ENCODE measurements at places on chromosomes 5 and 9.

- no peak for DNase-seq
Measured at GRCh38 chr5:54470128-54470527, 14.6 kb downstream of the HSPB3 start.

DNA sequence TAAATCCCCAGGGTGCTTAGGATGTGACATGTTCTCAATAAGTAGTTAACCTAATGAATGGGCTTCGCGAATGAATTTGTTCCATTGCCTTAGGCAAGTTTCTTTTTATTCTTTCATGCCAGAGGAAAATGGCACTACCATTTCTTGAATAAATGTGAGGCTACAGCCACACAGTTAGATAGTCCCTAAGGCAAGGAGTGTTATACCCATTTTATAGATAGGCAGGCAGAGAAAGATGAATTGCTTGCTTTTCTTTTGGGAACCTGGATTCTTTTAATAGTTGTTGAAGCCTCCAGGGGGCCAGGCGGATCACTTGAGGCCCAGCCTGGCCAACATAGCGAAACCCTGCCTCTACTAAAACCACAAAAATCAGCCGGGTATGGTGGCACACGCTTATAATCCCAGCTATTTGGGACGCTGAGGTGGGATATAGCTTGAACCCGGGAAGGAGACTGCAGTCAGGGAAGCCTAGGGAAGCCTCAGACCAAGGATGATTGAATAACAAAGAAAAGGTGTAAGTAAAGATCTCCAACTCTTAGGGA, 943 bp downstream of the NOP16 start:
- no peak for DNase-seq

DNA sequence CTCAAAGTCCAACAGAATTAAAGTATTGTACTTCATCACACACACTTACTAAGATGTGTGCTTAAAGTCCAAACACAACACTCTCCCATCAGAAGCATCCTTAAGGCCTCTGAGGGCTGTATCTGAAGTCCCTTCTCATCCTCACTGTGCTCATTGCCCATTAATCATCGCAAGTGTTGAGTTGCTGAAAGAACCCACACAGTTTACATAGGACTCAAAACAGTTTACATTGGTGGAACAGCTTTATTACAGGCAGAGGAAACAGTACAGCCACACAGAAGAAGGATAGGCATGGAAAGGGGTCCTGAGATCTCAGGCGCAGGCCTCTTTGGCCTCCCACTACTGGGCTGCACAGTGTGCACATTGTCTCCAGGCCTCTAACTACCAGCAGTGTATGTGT, 113.4 kb downstream of the CMYA5 start:
- DNase-seq = no peak

DNA sequence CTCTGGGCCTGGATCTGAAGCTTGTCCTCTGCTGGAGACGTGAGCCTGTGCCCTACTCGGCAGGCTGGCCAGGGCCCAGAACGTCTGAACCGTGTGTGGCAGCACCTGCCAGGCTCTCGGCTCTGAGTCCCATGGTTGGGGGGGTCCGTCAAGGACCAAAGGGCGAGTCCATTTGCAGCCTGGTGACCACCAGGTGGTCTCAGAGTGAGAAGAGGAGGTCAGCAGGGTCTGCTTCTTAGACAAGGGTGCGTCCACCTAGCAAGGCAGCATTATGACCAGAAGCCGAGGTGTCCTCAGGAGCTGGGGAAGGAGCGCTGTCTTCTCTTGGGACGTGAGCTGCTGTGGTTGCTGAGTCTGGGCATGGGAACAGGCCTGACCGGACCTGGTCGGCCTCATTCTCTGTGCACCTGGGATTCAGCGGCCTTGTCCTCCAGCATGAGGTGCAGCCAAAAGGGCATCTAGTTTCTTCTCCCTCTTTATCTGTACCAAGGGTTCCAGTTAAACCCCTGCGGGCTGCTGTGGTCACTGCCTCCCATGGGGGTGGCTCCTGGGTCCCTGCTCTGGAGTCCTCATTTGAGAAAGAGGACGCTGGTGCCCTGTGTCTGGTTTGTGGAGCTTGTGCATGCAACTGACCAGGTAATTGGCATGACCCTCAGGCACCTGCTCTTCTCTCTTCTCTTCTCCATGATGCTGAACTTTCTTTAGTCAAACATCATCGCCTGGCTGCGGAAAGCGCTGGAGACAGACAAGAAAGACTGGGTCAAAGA, 14.4 kb downstream of the EXOC3 start:
- no peak for DNase-seq

GRCh38 chr5:65108786-65109743, 340.3 kb downstream of the CWC27 start:
- DNase-seq = peak; percentile 72

- DNase-seq = no peak
Measured at GRCh38 chr5:56147106-56147505, 86.0 kb downstream of the ANKRD55 start.

GRCh38 chr5:154466147-154466546, 11.9 kb downstream of the HAND1 start:
- no peak for DNase-seq

DNA sequence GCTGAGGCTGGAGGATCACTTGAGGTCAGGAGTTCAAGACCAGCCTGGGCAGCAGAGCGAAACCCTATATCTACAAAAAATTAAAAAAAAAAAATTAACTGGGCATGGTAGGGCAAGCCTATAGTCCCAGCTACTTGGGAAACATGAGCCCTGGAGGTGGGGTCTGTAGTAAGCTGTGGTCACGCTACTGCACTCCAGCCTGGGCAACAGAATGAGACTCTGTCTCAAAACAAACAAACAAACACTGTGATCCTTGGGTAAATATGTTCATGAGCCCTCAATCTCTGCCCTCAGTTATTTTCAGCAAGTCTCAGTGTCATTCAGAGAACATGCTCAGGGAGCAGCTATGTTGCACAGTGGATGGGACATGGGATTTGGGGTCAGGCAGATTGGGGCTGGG, 76.2 kb downstream of the PTTG1 start:
- no peak for DNase-seq

DNA sequence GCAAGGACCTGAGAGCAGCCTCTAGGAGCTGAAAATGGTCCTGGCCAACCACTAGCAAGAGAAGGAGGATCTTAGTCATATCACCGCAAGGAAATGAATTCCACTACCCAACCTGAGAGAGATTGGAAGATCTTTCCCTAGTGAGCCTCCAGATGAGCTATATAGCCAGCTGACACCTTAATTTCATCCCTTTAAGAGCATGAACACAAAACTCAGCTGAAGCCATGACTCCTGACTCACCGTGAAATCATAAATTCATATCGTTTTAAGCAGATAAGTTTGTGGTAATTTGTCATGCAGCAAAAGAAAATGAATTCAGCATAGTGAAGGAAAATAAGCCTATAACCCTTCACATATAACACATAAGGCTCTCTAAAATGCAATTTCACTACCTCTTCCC, 23.5 kb downstream of the MAPKAP1 start:
- DNase-seq = no peak

DNA sequence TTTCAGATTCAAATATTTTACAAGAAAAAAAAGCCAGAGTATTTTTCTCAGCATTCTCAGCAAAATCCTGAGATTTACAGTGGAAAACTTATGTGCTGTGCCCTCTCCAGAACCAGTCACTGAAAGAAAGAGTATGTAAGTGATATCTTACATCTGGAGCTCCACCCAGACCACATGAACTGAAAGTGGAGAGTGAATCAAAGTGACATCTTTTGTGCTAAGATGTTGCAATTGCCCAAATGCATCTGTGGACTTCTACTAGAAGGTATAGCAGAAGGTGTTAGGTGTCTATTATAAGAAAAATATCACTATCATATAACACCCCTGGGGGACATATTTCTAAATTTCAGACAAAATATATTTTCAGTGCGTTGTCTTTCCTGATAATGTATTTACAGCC, 49.0 kb upstream of the RIC1 start:
- no peak for DNase-seq

GRCh38 chr5:127867022-127867783, 164.0 kb downstream of the CCDC192 start:
- DNase-seq = no peak

DNA sequence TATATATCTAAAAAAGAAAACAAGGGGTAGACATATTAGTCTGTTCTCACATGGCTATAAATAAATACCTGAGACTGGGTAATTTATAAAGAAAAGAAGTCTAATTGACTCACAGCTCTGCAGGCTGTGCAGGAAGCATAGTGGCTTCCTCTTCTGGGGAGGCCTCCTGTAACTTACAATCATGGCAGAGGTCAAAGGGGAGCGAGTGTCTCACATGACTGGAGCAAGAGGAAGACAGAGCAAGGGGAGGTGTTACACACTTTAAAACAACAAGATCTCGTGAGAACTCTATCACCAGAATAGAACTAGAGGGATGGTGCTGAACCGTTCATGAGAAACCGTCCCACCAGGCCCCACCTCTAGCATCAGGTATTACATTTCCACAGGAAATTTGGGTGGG, 616.8 kb downstream of the TLE4 start:
- no peak for DNase-seq

DNA sequence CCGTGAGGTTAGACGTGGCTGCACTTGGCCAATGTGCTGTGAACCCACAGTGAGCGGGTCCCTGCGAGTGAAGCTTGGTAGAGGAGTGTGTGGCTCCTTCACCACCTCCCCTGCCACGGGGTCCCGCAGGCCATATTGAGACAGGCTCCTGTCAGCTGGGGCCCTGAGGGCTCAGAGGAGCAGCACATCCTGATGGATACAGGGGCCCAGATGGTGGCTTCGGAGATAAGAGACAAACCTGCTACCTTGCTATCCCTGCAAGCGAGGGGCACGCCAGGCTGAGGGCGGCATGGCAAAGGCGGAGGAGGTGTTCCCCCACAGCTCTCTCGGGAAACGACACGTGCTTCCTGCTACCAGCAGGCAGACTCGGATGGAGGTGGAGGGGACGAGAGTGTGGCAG, 33.1 kb downstream of the SLC6A3 start:
- DNase-seq = no peak

DNA sequence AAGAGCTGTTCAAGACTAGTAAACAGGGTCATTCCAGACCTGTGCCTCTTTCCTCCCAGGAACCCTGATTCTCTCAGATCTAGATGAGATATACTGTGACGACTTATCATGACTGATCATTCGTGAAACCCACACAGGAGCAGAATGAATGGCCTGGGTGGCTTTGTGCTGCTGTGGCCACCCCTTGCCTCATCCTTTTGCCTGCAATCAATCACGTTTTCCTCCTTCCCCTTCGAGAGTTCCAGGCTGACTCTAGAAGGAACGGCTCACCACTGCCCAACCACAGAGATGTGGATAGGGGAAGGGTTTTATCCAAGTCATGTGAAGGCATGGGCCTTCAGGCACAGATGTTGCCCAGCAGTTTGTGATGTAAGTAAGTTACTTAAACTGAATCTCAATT, 5.8 kb downstream of the ANXA6 start:
- DNase-seq = no peak

GRCh38 chr5:14741131-14741530, 76.6 kb downstream of the OTULIN start:
- DNase-seq = no peak

- DNase-seq = no peak
Measured at GRCh38 chr9:16075696-16076095, 522.9 kb downstream of the CCDC171 start.

All from renal cortical epithelial cell (primary cell).